ENCODE measurements at places on chromosomes 4 and X.

GRCh38 chr4:166882221-166882620, 352.1 kb downstream of the SPOCK3 start:
- DNase-seq = no peak

GRCh38 chr4:152189451-152190179, 346.3 kb downstream of the FBXW7 start:
- DNase-seq = no peak

GRCh38 chrX:9038244-9038643, 4.3 kb upstream of the FAM9B start:
- no peak for DNase-seq

DNA sequence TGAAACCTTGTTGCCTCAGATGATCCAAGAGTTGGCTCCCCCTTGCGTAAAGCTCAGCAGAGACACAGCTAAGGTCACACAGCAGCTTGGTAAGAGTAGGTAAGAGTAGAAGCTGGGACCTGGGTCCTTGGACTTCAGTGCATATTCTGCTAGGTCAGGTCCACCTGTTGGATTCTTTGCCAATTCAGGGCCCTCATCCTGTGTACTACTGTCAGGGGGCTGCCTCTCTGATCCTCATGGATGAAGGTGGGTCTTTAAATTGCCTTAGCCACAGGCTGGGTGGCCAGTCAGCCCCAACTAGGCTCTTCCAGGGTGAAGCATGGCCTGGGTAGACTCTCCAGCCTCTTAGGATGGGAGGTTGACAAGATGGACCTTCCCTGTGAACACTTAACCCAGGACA, 155.8 kb downstream of the AMMECR1 start:
- DNase-seq = no peak

DNA sequence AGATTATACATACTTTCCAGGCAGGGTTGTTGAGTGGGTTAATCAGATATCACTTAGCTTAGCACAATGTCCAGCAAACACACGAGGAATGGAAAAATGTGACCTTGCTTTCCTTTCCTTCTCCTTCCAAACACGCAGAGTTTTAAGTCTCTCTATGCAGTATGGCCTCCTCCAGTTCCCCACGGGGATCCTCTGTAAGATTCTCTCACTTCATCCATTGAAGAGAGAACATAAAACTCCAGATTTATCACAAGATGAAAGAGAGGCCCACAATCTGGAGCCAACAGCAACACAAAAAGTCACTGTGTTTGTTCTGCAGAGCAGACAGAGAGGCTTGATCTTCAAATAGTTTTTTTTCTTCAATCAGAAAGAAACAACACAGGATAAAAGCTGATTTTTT, 336.8 kb upstream of the CLNK start:
- DNase-seq = no peak

DNA sequence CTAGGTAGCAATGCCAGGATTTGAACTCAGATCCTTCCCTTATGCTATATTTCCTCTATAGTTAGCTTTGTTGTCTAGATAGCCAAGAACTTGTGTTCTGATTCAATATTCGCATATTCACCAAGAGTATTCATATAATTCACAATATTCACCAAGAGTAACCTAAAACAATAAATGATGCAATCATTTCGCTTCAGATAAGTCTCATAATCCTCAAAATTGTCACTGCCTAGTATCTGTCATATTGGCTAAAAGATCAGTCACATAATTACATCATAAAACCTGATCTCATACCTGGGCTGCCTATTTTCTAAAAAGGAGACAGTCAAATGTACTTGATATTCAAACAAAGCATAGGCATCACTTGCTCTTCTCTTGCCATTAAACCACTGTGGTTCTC, 199.7 kb upstream of the CPEB2 start:
- DNase-seq = no peak

All from adipocyte (in vitro differentiated cells).